ENCODE measurements at places on chromosomes 16 and 17.

DNA sequence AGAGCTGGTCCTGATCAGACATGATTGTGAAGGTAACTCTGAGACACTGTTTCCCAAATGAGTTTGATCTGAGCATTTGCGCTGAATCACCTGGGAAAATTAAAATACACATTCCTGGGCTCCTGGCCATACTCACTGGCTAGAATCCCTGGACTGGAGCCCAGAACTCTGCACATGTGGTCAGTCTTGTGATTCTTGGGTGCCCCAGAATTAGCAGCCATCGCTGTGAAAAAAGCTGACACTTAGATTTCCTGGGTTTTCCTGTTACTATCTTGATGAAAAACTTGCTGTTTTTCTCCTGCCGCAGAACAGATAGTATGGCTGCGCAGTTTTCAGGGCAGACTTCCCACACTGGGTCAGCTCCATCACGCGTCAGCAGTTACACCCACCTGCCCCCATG, 24.6 kb downstream of the NECAB2 start:
- peak; percentile 17 for DNase-seq

GRCh38 chr17:79916506-79916905, 77.3 kb upstream of the CBX4 start:
- no peak for DNase-seq

- DNase-seq, result no peak
Observed at GRCh38 chr17:79777894-79778503, at the start of gene CBX2. Gene CBX2 (plus strand): TSS chr17:79778148. CDS start chr17:79778236, 88 bp downstream.

DNA sequence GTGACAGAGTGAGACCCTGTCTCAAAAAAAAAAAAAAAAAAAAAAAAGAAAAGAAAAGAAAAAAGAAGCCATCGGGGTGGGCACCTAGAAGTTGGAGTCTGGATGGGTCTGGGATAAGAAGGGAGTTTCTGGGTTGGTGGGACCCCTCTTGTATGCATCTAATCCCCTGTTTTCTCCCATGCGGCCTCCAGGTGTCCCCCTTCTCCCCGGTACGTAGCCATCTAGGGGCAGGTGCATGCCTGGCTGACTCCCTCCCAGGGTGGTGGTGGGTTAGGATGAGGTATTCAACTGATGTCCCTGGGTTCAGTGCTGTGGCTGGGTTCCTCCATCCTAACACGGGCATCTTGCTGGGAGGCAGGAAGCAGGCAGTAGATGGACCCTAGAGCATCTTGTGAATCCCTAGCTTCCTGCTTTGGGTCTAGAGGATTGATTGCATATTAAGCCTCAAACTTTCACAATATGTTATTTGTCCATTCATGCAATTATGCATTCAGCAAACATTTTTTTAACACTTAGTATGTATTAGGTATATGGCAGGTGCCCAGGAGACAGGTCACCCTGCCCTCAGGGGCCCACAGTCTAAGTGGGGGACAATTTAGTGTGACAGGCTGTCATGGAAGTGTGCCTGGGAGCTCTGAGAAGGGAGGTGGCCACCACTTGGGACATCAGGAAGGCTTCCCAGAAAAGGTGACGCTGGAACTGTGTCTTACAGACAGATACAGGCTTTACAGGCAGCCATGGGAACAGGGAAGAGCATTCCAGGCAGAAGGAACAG, 13.1 kb downstream of the FMNL1 start:
- no peak for DNase-seq

DNA sequence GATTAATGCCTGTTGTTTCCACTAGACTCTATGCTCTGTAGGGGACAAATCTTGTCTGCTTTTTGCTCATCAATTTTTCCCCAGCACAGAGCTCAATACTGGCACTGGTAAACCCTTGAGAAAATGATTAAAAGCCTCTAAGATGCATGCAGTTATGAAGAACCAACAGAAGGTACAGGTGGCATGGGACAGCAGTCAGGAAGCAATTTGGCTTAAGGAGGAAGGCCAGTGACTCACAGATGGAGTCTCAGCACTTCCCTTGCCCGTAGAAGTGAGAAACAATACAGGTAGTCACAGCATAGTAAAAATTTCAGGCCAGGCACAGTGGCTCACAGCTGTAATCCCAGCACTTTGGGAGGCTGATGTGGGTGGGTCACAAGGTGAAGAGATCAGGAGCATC, 504.7 kb upstream of the RBFOX1 start:
- no peak for DNase-seq

DNA sequence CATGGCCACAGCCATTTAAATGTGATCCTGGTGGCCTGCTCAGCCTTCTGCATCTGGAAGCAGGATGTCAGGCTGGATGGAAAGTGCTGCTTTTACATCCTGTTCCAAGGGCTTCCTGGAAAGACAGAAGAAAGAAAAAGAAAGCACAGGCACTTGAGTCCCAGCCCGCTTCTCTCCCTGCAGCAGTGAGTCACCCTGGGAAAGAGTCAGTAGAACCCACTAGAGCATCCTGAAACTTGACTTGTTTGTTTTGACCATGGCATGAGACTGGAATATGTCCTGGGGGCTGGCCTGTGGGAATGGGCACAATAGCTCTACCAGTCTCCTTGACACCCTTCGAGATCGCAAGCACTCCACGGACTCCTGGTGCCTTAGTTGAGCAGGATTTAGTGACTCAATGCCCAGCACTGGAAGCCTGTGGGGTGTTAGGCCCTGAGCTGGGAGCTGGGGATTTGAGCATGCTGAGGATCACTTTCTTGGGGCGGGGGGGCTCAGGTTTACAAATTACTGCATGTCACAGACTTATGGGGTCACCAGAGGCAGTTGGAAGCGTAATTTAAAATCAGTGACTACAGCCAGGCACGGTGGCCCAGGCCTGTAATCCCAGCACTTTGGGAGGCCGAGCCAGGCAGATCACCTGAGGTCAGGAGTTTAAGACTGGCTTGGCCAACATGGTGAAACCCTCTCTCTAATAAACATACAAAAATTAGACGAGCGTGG, 22.1 kb upstream of the GNA13 start:
- DNase-seq, result no peak

DNA sequence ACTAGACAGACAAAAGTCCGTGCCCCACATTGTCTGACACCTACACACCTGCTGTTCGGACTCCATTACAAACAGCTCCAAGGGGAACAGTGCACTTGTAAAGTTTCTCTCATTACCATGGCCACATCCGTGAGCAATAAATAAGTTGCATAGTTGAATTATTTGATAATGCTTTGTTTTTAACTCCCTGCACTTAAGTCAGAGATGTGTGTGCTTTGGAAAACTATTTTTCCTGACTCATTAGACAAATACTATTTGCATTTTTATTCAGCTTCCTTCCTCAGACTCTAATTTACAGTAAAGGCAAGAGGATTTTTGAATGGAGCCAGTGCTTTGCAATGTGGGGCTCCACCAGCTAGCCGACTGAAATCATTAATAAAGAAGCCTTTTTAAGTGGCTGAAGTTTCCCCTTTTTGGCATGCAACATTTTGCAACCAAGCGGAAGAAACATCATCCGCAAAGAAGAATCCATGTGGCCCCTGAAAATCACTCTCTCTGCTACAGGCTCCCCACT, 6.5 kb upstream of the CCL2 start:
- peak; percentile 68 for DNase-seq

- peak; percentile 24 for DNase-seq
Observed at GRCh38 chr16:54934481-54935265, 4.0 kb downstream of the IRX5 start.

GRCh38 chr17:27158382-27158781, 135.5 kb upstream of the WSB1 start:
- no peak for DNase-seq

DNA sequence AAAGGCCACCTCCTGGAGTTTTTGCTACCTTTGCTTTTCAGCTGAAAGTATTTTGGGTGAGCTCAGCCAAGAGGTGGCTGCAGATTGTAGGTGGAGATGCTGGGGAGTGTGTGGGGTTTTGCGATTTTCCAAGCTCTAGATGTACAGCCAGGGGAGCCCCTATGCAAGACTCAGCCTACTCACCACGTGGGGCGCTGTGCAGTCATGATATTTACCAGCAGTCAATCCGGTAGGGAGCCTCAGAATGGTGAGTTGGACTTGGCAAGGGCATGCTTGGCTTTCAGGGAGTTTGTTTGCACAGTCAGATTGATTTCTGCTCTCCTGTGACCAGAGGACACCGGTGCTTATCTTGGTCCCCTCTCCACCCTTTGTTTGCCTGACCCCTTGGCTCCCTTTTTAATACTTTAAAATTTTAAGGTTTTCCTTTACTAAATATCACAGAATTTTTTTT, 175.3 kb downstream of the UTP18 start:
- no peak for DNase-seq

- no peak for DNase-seq
Observed at GRCh38 chr17:72419866-72420774, 299.3 kb downstream of the SOX9 start.

GRCh38 chr17:48734333-48735061, 5.9 kb upstream of the HOXB13 start:
- DNase-seq, result no peak

DNA sequence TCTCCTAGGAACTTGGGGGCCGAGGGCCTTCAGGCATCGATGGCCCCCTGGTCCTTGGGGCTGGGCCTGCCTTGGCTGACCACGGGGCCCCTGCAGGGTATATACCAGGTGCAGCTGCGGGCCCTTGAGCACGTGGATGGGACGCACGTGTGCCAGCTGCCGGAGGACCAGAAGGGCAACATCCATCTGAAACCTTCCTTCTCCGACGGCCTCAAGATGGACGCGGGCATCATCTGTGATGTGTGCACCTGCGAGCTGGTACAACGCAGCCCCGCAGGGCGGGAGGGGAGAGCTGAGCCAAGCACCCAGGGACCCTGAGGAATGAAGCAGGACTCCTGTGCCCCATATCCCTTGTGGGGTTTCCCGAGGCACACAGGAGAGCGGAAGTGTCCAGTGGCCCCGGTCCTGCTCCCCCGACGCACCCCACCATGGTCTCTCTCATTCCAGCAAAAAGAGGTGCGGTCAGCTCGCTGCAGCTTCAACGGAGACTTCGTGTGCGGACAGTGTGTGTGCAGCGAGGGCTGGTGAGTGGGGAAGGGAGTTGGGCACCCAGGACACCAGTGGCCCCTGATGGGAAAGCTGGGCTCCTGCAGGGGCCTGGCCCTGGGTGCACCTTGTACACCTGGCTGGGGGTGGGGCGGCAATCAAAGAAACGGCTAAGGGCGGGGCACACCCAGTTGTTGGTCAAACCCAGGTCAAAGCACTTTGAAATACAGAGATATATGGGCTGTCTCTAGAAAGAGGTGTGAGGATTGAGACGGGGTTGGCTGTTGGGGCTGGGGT, 10.6 kb downstream of the ITGB4 start:
- DNase-seq, result no peak

DNA sequence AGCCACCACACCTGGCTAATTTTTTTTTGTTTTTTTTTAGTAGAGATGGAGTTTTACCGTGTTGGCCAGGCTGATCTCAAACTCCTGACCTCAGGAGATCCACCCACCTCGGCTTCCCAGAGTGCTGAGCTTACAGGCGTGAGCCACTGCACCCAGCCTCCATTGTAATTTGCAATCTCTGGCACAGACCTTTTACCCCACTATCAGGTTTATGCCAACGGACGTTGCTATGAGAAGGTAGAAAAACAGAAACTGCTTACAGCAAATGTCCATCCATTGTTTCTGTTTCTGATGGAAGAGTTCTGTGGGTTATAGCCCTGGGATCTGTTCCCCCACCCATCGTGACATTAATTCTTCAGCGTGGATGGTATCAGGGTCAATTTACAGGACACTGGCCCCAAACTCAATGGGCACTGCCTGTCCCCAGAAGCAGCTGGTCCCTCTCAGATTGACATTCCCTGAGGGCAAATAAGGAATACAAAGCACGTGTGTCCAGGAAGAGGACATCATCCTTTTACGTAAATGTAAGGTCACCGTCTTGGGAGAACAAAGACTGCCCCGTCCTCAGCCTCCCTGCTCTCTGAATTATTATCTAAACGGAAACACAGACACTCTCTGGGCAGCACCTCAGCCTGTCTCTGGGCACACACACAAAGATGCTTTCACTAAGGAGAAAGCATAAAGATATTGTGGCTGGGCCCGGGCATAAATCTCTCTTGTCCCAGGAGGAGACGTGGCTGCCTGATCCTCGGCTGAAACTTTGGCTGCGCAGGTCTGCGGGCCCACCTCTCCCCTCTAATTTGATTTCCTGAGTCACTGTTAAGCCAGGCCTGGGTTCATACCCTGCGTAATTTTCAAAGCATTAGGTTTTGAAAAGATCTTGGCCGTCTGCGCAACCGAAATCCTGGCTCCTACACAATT, 5.2 kb downstream of the KCNG4 start:
- DNase-seq, result no peak

GRCh38 chr16:3963203-3963602, 82.7 kb upstream of the CREBBP start:
- DNase-seq, result no peak

DNA sequence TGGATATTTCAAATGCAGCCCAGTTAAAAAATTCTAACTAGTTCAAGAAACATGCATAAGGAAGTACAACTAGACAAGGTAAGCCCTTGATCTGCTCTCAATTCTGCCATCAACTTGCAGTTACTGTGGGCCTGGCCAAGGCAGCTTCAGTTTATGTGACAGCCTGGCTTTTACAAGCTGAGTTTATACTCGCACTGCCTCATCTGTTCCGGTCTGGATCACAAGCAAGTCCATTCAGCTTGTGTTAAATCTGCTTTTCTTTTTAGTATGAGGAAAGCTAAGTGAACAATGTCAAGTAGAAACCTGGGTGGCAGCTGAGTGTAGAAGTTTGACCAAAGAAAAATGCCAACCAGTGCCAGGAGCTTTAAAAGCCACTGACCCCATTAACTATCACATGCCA, 76.6 kb upstream of the CORO6 start:
- no peak for DNase-seq

- no peak for DNase-seq
Observed at GRCh38 chr17:61389670-61390478, 9.8 kb upstream of the TBX2 start.

DNA sequence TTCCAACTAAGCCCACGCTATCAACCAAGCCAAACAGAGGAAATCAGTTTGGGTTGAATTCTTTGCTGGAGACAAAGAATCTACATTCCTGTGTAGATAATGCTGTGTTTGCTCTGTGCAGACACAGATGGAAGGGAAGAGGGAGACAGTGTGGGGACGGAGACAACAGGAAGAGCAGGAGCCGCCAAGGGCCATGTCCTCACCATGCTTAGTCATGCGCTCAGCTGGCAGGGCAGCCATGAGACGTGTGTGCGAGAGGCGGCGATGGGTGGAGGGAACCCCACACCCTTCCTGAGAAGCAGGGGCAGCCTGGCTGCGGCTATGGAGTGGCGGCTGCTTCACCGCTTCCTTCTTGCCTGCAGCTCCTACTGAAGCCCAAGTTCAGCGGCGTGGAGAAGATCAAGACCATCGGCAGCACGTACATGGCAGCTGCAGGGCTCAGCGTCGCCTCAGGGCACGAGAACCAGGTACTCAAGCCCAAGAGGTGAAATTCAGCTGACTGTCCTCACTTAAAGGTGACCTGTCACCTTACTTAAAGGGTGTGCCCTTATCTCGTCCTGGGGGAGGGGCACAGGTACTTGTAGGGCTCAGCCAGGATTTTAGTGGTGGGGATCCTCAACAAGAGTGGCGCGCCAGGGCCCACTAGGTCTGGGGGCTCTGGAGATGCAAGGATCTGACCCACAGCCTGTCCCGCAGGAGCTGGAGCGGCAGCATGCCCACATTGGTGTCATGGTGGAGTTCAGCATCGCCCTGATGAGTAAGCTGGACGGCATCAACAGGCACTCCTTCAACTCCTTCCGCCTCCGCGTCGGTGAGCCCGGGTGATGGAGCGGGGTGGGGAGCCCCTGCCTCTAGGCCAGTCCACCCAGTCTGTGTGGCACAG, 47.5 kb downstream of the ADCY7 start:
- DNase-seq, result no peak

Data from AG09309 (cell line).